ENCODE measurements at places on chromosomes 4 and X.

GRCh38 chr4:20626326-20627005, 73.8 kb upstream of the PACRGL start:
- DNase-seq: no peak

- DNase-seq: no peak
These were observed 11.4 kb downstream of the FAM120C start for GRCh38 chrX:54171527-54172250.

DNA sequence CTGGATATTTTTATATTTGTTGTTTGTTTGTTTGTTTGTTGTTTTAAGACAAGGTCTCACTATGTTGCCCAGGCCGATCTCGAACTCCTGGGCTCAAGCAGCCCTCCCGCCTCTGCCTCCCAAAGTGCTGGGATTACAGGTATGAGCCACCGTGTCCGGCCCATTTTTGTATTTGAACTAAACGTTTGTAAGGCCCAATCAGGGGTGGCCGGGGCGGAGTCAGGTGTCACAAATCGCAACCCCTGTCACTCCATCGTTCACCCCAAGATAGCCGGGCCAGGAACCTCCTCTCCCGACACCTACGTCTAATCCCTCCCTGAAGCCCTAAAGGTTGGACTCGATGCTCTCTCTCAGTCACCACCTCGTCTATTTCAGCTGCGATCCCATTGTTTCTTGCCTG, 722 bp upstream of the EFHC2 start:
- peak; percentile 33 for DNase-seq

- DNase-seq: no peak
These were observed 38.9 kb downstream of the WDR1 start for GRCh38 chr4:10077483-10078335.

- no peak for DNase-seq
These were observed 98.0 kb downstream of the CXCL13 start for GRCh38 chr4:77703666-77704065.

DNA sequence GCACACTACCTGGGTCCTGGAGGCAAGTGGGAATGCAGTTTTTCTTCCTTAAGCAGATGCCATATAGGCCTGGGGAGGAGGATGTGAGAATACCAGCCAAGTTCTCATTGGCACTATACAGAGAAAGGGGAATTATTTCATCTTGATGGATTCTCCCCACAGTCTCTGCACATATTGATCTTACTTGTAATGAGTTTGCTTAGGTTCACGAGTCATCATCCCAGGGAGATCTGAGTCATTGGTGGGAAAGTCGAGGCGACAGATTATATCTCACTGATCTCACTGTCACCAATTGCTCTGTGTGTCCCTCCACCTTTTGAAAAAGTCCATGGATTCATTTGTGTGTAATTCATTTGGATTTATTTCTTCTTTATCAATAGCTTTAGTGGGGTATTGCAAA, 156.8 kb downstream of the AR start:
- no peak for DNase-seq

- DNase-seq: no peak
These were observed 54.4 kb downstream of the CBR4 start for GRCh38 chr4:168955674-168956073.

DNA sequence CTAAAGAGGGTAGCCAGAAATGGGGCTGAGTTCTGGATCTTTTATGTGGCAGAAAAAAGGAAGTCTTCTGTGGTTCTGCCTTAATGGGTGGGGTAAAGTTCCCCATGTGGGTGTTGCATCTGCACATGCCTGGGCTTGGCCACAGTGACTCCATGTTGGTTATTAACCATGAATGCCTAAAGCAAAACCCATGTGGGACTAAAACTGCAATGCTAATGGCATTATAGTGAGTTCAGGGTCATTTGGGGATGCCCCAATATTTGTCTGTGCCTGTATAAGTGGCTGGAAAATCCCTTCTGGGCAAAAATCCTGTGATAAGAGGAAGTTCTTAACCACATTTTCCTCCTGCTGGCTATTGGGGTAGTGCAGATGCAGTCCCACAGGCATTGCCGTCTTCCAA, 857.4 kb downstream of the FAT4 start:
- DNase-seq: no peak

DNA sequence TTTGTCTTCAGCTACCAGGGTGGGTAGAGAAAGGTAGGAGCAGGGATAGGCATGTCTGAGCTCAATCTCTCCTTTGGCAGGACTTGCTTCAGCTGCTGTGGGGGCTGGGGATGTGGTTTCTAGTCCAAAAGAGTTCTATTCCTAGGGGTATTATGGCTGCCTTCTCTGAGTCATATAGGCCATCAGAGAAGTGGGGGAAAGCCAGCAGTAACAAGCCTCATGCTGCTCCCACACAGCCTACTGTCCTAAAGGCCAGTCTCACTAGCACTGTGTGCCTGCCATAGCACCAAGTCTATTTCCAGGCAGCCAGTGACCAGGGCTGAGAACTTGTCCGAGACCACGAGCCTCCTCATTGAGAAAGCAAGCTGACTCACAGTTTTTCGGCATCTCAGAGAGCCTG, 270.6 kb downstream of the DCAF12L2 start:
- no peak for DNase-seq

GRCh38 chr4:54541426-54542118, 116.2 kb upstream of the KIT start:
- DNase-seq: no peak

DNA sequence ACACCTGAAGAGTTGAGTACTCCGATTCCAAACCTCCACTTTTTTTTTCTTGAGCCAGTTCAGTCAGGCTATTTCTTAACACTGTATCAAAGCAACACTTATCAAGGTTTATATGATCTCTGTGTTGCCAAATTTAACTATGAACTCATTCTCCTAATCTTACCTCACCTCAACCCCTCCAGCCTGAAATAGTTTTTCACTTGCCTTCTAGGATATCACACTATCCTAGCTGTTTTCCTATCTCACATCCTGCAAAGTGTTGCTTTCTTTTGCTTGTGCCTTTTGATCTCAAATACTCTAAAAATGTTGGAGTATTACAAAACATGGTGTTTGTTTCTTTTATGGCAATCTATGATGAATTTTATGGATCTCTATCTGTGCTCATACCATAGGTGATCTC, 415.0 kb downstream of the CFAP47 start:
- no peak for DNase-seq

DNA sequence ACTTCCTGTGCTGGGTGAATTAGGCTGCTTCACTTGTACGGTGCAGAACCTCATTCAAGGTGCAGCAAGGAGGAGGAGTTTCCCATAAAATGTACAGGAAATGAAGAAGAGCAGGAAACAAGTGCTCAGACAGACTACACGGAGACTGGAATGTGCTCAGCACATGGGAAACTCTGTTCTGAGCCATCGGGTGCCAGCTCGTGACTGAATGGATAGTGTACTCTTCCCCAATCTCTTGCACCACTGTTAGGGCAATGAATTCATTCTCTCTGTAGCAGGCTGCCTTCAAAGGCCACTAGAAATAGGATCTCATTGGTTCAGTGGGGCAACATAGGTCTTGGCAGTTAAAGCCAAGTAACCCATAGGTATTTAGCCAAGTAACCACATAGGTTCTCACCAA, 200.0 kb upstream of the LDB2 start:
- DNase-seq: no peak

- no peak for DNase-seq
These were observed 37.3 kb upstream of the IGFBP7 start for GRCh38 chr4:57147335-57148060.

- DNase-seq: no peak
These were observed 613 bp downstream of the GLRB start for GRCh38 chr4:157076578-157076947.

GRCh38 chr4:6956087-6956433, 46.4 kb downstream of the TBC1D14 start:
- no peak for DNase-seq

DNA sequence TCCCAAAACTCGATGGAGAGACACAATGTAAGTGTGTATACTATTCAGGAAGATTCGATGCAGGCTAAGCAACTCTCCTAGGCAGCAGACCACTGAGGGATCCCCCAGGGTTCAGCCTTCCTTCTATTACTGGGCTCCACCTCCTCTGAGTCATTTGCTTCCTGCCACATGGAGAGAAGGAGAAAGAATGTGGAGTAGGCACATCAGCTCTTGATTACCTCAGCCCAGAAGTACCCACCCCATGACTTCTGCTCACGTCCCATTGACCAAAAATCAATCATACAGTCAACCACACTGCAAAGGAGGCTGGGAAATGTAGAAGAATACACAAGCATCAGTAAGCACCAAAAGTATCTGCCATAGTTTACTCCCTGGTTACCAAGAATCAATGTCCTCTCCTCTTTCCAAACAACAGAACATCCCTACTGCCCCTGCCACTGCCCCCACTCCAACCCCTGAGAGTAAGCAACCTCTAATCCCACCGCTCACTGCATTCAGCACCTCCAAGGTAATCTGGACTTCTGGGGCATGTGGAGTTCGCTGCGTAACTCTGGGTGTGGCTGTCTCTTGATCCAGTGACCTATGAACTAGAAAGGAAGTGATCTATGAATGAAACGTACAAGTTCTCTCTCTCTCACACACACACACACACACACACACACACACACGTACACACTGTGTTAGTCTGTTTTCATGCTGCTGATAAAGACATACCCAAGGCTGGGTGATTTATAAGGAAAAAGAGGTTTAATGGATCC, 91.2 kb upstream of the C1QTNF7 start:
- DNase-seq: no peak

GRCh38 chr4:67685532-67685859, 15.5 kb downstream of the UBA6 start:
- no peak for DNase-seq

DNA sequence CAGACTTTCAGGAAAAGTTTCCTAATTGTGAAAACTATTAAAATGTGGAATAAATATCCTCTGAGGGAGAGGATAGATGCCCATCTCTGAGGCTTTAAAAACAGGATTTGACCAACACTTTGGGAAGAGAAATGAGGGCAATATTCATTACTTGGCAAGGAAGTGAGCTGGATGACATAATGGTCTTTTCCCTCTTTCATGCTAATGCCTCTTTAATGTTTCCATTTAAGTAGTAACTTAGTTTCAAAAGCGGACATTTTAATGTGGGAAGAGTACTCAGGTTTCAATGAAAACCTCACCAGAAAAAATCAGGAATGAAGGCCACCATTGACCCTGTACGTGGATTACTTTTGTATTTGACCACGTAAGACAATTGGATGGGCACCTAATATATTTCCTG, 503.3 kb downstream of the ANKRD50 start:
- no peak for DNase-seq

- DNase-seq: no peak
These were observed 274.6 kb upstream of the BOD1L1 start for GRCh38 chr4:13902146-13902545.

- no peak for DNase-seq
These were observed 944 bp downstream of the FUNDC2 start for GRCh38 chrX:155027509-155028066.

DNA sequence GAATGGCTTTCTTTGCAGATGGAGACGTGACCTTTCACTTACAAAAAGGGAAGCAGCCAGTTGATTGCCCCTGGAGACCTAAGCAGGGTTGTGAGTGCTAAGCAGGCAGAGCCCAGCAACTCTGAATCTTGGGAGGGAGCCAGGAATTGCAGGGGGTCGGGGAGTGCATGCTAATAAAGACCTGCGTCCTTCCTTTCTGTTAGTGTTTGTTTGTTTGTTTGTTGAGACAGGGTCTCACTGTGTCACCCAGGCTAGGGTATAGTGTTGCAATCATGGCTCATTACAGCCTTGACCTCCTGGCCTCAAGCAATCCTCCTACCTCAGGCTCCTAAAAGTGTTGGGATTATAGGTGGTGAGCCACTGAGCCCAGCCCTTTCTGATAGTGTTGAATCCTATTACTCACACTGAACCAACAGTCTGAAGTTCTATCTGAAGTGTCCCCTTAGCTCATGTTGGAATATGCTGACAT, 137.4 kb downstream of the CEP135 start:
- DNase-seq: no peak

- DNase-seq: no peak
These were observed 5.9 kb downstream of the RTL3 start for GRCh38 chrX:78653118-78653822.

GRCh38 chr4:147846318-147847155, 114.6 kb downstream of the ARHGAP10 start:
- peak; percentile 5 for DNase-seq

DNA sequence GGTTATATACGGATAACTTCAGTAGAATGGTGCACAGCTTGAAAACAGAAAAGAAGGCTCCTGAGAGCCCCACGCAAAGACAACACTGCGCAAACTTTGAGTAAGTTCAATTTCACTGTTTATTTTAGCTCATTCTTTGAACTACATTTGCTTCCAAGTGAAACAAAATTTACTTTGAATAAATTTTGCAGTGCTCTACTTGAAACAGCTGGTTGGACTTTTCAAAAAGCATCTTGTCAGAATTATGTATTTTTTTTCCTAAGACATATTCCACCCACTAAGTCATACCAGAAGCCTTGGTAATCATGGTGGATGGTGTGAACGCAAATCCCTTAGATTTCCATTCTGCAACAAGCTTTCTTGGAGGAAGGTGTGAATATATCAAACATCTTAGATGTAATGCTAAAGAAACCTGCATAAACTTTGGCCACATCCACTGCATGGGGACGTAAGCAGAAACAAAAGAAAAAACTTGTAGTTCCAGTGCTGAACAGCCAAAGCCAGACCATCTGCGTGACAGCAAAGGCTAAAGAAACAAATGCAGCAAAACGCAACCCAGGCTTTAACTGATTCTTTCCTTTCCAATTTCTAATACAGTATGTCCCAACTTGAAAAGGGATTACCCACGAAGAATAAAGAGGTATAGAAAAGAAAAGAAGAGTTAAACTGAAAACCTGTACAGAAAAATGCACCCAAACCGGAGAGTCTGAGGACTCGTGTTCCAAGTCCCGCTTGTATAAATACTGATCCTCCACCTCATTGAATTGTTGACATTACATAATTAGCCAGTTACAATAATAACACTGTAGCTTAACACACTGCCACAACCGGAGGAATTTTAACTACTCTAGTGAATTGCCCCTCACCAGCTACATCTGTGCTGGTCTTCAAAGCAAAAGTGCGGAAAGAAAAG, 90.9 kb downstream of the SH3RF1 start:
- no peak for DNase-seq

- no peak for DNase-seq
These were observed 23.8 kb downstream of the SOWAHB start for GRCh38 chr4:76874176-76874575.

DNA sequence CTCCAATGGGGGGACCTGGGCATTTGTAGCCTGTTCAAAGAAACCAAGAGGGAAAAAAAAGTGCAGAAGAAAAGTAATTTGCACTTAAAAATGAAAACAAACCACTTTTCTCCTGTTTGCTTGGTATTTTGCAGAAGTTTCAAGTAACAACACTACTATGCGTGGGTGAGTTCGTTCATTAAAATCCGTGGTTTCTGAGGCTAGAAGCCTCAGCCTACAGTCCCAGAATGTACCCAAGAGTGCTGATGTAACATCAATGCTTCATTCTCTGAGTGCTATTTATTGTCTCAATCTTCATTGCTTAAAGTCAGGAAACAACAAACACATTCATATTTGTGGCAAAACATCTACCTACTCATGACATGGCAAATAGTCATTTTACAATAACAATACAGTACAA, 29.2 kb downstream of the LGI2 start:
- no peak for DNase-seq

- no peak for DNase-seq
These were observed 24.4 kb upstream of the SLC25A6 start for GRCh38 chrX:1416327-1416784.
